Inflammatory macrophage treated with lipopolysaccharide for 4 hours (primary cell): ENCODE measurements at places on chromosomes 3 and 15.
A peak's percentile ranks its signal among the peaks of the same experiment; 100 is the strongest.

GRCh38 chr3:177287231-177287630, 89.9 kb upstream of the TBL1XR1 start:
- no peak for DNase-seq

GRCh38 chr3:175857666-175858270, 998.6 kb downstream of the NAALADL2 start:
- no peak for DNase-seq

DNA sequence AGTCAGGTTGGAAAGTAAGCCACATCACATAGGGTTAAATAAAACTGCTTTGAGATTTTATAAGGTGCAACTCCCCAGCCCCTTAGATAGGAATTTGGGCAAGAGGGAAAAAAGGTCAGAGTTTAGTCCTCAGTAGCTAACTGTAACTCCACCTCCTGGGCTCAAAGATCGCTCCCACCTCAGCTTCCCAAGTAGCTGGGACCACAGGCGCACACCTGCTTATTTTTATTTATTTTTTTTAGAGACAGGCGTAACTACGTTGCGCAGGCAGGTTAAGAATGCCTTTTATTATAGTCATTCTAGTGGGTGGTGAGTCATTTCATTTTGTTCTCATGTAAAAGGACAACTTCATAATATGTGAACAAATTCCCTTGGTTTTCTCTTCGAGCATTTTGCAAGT, 14.7 kb downstream of the TM2D3 start:
- no peak for DNase-seq

DNA sequence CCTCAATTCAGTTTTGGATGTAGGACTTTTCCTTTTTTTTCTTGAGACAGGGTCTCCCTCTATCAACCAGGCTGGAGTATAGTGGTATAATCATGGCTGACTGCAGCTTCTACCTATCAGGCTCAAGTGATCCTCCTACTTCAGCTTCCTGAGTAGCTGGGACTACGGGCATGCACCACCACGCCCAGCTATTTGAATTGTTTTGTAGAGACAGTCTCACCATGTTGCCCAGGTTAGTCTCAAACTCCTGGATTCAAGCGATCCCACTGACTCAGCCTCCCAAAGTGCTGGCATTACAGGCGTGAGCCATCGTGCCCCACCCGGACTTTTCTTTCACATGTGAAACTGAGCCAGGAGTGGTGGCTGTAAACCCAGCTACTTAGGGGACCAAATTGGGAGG, 3.5 kb downstream of the RNU5B-1 start:
- DNase-seq = no peak

GRCh38 chr3:195895861-195896360, 12.4 kb downstream of the TNK2 start:
- peak; percentile 78 for DNase-seq

GRCh38 chr3:44960387-44961026, 15.5 kb downstream of the ZDHHC3 start:
- DNase-seq = no peak

GRCh38 chr3:52528586-52529375, 4.9 kb downstream of the NT5DC2 start:
- DNase-seq = no peak

DNA sequence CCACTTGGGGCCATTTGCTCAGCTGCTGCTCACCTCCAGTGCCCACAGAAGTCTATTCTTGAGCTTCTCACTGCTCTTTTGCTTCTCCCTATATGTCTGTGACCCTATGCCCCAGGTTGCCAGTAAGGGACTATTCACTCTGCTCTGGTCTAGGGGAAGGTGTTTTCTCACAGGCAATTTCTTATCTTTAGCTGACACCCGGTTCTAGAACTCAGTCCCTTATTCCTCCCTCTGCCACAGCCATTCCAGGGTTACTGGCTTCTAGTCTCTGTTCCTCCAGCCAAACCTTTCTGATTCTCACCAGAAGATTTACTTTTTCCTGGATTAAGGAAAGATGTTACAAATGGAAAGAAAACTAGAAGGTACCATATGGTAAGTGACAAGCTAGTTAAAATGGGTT, 574.0 kb downstream of the NTRK3 start:
- DNase-seq = no peak

DNA sequence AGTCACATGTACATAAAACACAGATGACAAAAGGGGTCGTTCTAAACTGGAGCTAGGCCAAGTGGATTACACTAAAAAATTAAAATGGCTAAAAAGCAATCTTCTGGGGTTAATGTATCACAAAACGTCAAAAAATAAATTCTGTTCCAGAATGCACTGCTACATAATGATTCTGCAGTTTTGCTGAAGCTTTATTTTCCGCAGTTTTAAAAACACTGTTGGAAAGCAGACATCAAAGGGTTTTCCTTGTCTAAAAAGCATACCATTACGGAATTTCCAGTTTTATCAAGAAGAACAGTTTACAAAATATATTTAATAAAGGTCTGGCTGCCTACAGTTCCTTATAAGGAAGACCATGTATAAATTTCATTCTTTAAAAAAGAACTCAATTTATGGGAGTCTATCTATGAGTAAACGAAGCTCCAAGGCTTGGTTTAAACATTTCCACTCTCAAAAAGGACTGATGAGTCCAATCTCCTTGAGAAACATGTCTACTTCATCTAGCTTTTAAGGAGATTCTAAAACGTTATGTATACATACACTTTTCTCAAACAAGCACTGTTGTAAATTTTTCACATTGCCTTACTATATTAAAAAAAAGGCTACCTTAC, 1.3 kb downstream of the DMXL2 start:
- peak; percentile 29 for DNase-seq

DNA sequence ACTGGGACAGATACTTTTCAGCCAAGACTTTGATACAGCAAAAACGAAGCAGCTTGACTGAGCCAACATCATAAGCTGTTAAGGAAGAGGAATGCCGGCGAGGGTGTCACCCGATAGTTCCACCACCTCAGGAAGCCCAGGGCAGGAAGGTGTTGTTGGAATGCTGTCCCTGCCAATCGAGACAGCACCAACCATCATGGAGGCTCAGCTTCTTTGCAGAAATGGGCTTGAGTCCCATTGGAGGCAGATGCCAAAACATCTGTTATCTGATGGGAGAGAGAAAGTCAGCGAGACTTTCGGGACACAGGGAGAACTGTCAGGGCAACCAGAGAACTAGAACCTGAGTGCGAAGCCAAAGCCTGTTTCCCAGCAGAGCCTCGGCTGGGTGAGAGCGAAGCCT, 50.7 kb downstream of the CA12 start:
- no peak for DNase-seq

DNA sequence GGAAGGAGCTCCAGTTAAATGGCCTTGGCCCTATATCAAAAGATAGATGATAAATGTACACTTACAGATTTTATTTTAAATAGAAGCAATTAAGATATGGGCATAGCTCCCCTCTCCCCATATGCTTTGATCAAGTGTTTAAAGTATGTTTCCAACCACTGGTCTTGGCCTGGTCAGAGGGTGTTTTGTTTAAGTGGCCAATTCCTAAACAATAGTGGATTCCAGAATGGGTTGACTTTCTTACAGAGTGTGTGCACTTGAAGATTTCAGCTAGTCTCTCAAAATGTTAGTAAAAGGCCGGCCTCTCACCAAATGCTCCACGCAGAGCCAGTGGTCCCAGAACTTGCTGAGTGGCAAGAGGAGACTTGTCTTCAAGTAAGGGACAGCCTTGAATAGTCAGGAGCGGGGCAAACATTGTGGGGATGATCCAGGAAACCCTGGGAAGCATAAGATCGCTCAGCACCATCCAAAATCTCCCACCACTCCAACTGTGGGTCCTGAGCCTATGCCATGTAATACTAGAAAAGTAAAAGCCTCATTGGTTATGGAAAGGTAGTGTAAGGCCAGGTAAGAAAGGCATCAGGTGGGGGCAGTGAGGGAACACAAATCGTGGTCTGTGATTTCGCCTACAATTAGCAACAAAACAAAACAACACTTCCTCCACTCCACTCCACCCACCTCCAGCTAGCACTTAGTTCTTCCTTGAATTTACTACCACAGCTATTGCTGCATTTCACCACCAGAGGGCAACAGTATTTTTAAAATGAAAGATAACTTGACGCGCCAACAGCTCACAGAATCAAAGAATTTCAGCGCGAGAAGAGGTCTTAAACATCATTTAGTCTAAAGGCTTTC, 4.8 kb downstream of the RARRES1 start:
- DNase-seq = peak; percentile 84

DNA sequence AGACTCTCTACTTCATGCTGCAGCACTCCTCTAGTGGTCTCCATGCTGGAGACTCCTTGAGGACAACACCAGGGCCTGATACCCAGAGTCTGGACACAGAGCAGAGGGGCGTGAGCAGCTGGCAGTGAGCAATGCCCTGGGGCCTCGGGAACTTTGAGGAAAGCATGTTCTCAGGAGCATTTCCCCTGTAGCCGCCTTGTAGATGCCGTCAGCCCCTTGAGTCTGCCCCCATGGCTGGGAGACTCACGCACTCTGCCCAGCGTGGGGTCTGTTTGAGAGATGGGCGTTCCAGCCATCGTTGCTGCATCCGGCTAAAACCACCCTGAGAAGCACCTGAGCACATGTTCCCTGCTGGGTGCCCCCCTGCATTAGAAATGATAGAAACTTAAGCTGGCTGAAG, 56.8 kb downstream of the PLXNA1 start:
- no peak for DNase-seq

DNA sequence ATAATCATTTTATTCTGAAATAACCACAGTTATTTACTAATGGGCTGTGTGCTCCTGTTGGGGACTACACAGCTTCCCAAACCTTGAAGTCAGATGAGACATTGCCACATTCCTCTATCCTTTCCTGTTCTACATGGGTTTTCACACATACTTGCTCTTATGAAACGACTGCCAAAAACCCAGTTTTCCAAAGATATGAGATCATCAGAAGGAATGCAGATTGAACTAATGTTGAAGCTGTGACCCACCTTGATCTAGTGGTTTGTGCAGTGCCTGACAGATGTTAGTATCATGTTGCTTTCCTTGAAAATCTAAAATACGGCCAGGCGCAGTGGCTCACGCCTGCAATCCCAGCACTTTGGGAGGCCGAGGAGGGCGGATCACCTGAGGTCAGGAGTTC, 144.6 kb downstream of the VGLL4 start:
- peak; percentile 27 for DNase-seq

- peak; percentile 21 for DNase-seq
Measured at GRCh38 chr15:59222906-59223550, 16.4 kb downstream of the LDHAL6B start.

- DNase-seq = peak; percentile 48
Measured at GRCh38 chr3:129432036-129432435, 3.6 kb upstream of the EFCAB12 start.

DNA sequence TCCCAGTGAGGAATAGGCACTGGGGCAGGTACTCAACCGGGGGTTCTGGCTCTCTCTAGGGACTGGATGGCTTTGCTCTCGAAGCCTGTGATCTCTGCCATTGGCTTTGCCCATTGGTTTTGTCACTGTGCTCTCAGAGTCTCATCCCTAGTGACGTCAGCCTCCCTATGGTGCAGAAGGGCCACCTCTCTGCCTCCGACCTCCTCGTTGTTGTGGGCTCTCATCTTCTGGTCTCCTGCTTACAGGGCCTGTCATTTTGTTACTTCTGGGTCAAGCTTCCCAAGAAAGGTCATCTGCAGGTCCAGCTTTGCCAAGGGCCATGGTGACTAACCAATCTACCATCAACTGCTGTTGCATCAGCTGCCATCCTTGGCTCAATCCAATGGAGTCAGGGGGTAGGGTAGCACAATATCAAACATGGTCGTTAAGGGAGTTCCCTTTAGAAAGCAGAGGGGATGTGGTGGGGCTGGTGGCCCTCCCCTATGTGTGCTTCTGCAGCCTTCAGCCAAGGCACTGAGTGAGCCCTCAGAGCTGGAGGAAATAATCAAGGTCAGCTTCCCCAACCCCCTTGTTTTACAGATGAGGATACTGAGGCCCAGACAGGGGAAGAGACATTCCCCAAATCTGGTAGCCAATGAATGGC, 13.4 kb upstream of the RAD18 start:
- DNase-seq = no peak

DNA sequence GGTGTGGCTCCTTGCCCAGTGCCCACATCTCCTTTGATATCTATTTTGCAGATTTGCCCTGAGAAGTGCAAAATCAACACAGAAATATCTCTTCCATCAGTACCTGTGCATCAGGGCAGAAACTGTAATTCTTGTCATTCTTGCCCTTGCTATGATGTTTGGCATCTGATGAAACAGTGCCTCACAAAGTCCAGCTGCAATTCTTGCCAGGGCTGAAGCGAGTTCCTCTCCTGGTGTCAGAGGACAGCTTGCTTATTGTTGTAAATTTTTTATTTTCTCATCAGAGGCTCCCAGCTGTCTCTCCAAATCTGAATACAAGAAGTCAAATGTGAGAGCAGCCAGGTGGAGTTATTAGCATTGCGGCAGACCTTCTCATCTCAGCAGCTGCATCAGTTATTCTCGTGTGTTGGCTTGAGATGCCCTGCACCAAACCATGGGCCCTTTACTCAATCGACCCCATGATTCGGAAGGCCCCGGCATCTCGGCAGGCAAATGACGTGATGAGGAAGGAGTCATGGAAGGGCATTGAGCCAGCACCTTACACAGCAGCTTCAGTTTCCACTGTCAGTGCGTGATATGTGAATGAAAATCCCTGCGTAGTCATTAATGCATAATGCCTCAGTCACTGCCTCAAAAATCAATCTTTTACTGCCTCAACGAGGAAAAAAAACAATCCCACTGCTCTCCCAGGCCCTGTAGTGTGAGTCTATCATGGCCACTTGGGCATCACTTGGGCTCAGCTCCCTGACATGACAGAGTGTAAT, 93.4 kb downstream of the CCNL1 start:
- no peak for DNase-seq

- DNase-seq = no peak
Measured at GRCh38 chr15:57651445-57651844, 55.1 kb upstream of the POLR2M start.

DNA sequence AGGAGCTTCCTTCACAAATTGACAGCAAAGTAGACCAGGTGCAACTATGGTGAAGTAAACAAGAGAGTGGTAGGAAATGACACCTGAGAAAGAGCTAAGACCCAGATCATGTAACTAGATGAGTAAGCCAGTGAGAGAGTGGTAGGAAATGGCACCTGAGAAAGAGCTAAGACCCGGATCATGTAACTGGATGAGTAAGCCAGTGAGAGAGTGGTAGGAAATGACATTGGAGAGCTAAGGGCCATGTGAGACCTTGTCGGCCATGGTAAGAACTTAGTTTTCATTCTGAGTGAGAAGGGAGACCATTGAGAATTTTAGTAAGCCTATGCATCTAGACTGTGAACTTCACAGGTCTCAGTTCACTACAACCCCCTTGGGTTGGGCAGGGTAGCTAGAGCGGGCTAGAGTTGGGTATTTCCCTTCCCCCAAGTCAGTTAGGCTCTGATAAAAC, 5.4 kb upstream of the SENP7 start:
- DNase-seq = no peak

DNA sequence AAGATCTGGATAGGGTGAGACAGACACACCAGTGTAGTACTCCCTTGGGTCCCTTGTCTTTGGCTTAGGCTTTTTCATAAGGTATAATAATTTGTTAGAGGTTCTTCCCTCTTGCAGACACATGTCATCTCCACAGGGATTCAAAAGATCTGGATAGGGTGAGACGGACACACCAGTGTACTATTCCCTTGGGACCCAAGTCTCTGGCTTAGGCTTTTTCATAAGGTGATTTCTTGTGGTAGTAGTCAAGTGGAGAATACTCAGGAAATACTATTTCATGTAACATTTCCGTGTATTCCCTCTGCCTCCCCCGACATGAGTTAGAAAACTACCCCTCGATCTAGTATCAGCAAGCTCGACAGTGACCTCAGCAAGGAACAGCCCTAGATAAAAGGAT, 954 bp upstream of the MAPKBP1 start:
- no peak for DNase-seq
